GM19239 (cell line): ENCODE measurements at places on chromosomes 5 and 9.
A peak's percentile ranks its signal among the peaks of the same experiment; 100 is the strongest.

GRCh38 chr5:135051399-135051798 is 17.4 kb upstream of the PITX1 start:
- no peak for DNase-seq

- no peak for DNase-seq
These were observed 229.1 kb upstream of the IL12B start for GRCh38 chr5:159559337-159559736.

- no peak for DNase-seq
These were observed 127.9 kb downstream of the EFNA5 start for GRCh38 chr5:107542831-107543231.

GRCh38 chr5:168749391-168750100 is 170.4 kb upstream of the PANK3 start:
- no peak for DNase-seq

- DNase-seq, result no peak
These were observed 228.8 kb upstream of the PIK3R1 start for GRCh38 chr5:67986761-67987160.

DNA sequence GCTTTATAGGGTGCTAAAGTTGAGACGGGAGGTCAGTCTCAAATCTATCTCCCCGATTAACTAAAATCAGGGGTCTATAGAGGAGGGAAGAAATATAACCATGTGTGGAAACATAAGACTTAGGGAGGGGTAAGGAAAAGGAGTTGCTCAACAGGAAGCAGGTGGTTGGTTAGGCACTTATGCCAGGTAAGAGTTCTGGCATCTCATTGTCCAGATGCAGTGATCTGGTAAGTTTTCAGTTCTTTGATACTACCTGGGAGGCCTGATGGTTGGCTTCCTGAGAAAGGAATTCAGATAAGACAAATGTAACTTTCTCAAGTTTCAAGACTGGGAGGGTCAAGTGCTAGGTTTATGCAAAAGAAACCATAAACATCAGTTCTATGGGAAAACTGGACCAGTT is 47.7 kb downstream of the CERT1 start:
- no peak for DNase-seq

- peak; percentile 65 for DNase-seq
These were observed 625 bp upstream of the NREP start for GRCh38 chr5:111757355-111758283.

GRCh38 chr9:106228861-106229260 is 534.5 kb downstream of the TMEM38B start:
- no peak for DNase-seq

- DNase-seq, result no peak
These were observed 11.3 kb downstream of the SMARCA2 start for GRCh38 chr9:2026220-2026997.

- DNase-seq, result no peak
These were observed 590.9 kb downstream of the CAAP1 start for GRCh38 chr9:26301659-26302058.

GRCh38 chr5:69450116-69450515 is 35.2 kb downstream of the MARVELD2 start:
- no peak for DNase-seq

- no peak for DNase-seq
These were observed 122.5 kb downstream of the TRPM3 start for GRCh38 chr9:70998962-70999361.

DNA sequence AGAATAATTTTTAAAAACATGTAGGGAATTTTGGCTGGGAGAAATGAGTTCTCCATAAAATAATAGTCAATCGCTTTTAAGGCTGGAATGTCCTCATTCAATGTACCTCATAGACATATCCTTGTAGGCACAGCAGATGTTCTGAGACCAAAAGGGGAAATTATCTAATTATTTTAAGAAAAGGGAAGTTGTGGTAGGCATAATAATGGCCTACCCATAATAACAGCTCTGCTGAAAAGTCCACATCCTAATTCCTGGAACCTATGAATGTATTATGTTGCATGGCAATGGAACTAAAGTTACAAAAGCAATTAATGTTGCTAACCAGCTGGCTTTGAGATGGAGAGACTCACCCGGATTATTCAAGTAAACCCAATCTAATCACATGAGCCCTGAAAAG is 216.1 kb downstream of the TRIM36 start:
- DNase-seq, result no peak

GRCh38 chr9:126965541-126966428 is 51.2 kb downstream of the RALGPS1 start:
- DNase-seq, result peak; percentile 50

DNA sequence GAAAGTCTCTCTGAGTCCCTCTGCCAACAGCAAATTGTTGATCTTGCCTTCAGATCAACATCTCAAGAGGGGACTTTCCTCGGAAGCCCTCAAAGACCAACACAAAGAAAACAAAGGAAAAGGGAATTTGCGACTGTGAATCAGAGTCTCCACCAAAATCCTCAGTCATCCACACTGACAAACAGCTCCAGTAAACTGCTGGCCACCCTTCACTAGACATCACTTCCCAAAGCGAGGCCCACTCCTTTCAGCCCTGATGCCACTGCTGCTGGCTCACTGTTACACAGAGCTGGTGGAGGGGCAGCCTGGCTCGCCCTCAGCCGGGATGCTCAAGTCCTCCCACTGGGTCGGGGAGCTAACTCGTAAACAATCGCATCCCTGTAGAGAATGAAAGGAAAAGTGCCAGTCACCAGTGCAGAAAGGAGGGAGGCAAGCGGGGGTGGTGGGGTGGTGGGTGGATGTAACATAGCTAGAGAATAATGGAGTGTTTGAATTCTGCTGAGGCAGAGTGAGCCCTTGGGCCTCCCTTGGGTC is 1.3 kb downstream of the FGF1 start:
- DNase-seq, result no peak

GRCh38 chr9:98150721-98151120 is 31.7 kb upstream of the TRIM14 start:
- no peak for DNase-seq

DNA sequence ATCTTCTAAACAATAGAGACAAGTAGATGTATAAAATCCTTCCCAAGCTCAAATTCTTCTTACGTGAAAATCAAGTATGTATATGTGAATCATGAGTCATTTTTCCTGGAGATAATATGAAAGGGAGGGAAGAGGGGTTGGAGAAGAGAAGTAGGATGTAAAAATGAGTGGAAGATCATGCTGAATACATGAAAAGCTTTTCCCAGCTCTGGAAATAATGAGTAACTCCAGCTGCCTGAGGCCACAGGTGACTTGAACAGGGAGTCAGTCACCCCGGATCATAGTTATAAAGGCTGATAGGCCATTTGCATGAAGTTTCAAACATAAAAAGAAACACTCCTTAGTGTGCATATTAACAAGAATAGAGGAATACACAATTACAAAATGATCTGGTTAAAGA is 486.7 kb downstream of the EFNA5 start:
- no peak for DNase-seq

DNA sequence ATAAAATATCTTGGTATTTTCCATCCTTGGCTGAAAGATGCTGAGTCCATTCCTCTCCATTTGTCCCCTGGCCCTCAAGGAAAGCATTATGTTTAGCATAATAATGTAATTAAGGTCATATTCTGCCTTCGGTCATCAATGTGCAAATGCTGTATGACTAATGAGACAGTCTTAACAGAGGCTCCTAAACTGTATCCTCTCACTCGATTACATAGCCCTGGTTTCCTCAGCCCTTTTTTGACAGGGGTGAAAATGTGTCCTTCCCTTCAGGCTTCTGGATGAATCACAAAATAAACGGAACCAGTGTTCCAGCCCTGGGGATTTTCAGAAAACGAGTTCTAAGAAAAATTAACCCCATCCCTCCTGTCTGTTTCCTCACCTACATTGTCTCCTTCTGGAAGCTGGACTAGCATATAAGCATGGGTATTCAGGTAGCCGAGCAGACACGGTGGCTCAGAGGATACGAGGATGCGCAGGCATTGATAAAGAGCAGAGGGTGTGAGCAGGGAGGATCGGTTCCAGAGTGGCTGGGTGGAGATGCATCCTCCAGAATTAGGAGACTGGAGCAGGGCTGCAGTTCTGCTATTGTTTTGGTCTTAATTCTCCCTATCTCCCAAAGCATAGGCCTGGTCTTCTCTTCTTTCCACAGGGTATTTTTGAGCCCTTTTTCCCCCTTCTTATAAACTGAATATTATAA is 742.9 kb downstream of the TLR4 start:
- DNase-seq, result no peak

DNA sequence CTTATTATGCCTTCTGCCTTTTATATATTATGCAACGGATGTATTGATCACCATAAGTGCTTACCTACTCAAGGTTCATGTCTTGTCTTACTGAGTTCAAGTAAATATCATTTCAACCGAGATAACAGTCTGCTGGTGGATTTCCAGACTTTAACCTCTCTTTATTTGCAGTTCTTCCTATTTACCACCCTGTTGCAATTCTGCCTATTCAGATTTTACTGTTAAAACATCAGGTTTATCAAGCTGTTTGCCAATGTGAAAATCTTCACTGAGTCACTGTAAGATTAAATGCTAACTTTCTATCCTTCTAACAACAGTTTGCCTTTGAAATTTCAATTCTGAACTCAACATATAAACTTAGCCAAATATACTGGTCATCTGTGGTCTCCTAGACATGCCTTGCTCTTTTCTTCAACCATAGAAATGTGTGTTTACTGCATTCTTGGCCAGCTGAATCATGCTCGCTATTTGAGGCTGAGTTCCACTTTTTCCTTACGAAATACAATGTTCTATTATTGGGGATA is 471.7 kb upstream of the RORB start:
- no peak for DNase-seq

- no peak for DNase-seq
These were observed 17.6 kb upstream of the NDST1 start for GRCh38 chr5:150490296-150490669.

DNA sequence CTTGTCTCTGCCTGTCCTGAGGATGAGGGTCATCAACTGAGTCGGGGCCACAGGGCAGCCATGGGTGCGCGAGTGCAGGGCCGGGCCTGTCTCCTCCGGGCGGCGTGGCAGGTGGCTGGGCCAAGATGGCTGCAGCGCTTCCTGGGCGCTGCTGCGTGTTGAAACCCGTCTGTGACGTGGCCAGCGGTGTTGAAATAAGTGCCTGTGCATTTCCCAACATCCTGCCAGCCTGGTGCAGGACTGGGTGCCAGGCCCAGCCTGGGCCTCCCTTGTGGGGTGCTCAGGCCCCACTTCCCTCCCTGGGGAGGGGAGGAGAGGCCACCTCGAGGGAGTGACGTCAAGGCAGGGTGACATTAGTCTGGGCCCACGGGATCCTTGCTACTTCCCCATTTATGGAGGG is 45.5 kb downstream of the RXRA start:
- DNase-seq, result no peak

- no peak for DNase-seq
These were observed 25.9 kb upstream of the ZFAND5 start for GRCh38 chr9:72390907-72391306.

DNA sequence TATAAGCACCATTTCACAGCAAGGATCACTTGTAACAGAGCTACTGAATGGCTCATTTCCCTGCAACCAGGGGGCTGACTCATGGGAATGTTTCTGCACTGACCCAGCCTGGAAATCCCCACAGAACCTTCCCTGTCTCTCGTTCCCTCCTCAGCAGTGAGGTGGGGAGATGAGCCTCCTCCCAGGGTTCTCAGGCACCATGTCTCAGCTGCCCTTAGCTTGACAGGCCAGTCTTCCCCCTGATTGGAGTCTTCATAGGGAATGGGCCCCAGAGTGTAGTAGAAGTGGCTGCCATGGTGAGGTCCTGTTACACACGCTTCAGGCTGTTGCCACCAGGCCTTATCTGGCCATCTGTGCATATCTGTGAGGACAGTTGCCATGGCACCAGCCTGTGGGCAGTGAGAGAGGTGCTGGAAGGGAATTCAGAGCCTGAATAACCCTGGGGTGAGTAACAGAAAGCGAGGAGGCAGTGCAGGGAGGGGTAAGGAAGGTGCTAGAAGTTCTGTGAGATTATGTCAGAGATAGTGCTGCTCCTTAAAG is 324.4 kb downstream of the ENC1 start:
- no peak for DNase-seq

- no peak for DNase-seq
These were observed 567.9 kb downstream of the TAF11L14 start for GRCh38 chr5:18202164-18202563.

GRCh38 chr5:148539851-148540250 is 114.5 kb downstream of the HTR4 start:
- DNase-seq, result no peak

DNA sequence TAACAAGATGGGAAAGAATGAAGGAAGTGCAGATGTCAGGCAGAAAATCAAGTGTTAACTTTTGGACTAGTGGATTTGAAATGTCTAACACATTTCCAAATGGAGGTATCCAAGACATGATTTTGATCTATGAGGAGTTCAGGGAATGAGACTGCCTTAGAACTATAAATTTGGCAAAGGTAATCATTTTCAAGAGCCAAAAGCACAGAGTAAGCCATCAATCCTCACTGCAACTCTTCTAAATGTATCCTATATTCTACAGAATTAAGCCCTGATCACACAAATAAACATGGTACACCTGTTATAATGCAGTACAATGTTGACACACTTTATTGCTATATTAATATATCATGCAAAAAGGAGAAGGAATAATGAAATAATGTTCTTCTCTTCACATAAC is 55.6 kb downstream of the SETX start:
- no peak for DNase-seq

DNA sequence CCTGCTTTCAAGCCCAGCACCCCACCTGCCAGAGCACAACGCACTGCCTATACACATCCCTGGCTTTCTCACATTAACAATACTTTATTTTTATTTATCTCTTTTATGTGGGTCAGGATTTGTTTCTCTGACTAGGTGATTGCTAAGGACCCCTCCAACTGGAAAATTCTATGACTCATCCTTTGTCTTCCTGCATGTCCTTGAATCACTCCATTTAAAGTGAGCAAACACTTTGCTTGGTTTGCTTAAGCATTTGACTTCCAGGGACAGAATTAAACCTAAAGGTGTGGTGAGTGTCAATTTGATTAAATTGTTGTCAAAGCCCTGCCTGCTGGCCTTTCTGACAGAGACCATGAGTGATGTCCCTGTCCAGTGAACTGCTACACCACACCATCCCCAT is 536.5 kb upstream of the BRINP1 start:
- no peak for DNase-seq

- DNase-seq, result no peak
These were observed 80.0 kb downstream of the TMEM215 start for GRCh38 chr9:32863291-32863690.

DNA sequence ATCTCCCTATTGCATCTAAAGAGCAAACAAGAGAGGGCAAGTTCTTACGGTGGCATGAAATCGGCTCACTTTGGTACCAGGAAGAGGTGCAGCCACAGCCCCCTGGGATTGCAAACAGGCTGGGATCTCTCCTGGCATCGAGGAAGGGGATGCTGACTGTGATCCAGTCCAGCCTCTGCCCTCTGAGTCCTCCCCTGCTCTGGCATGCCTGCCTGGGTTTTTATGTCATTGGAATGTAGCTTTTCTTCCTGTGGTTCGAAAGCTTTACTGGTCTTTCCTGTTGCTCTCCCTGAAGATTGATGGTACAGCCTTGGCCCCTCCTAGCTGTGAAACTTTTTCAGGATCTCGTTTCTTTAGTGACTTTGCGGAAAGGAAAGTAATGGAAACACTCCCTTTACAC is 6.6 kb downstream of the SLC46A2 start:
- DNase-seq, result no peak
